ENCODE measurements at places on chromosomes 7 and 10.

DNA sequence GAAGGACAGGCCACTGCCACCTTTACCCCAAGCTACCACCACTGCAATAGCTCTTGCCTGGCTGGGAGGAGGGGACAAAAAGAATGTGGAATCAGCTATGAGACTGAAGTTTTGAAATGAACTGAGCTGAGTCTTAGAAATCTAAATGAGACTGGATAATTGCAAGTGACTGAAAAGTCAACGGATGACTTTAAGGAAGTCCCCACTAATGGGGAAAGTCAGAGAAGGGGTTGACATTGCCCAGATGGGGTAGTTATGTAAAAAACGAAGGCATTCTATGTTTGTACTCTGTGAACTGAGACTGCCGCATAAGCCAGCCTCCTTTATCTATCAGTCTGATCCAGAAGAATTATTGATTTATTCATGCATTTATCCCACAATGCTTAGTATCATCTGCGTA, 67.2 kb downstream of the RBM20 start:
- DNase-seq: no peak

- DNase-seq: no peak
Measured at GRCh38 chr10:127092916-127093315, 103.5 kb downstream of the INSYN2A start.

DNA sequence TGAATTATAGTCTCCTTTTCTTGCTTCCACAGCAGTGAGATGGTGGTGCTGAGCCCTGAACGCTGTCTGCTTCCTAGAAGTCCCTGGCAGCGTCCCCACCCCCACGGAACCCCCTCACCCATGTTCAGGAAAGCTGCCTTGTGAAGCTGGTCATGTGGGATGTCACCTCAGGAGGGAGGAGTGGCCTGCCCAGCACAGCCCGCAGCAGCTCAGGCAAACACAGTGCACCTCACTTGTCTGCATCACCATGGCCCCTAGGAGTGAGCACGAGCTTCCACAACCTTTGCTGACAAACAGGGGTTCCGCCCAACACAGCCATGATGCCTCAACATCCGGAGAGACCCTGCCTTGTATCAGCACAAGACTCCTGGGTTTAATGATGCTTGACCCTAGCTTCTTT, 508.9 kb downstream of the RPS24 start:
- no peak for DNase-seq

- DNase-seq: no peak
Measured at GRCh38 chr10:126170776-126171175, 217.5 kb downstream of the ADAM12 start.

DNA sequence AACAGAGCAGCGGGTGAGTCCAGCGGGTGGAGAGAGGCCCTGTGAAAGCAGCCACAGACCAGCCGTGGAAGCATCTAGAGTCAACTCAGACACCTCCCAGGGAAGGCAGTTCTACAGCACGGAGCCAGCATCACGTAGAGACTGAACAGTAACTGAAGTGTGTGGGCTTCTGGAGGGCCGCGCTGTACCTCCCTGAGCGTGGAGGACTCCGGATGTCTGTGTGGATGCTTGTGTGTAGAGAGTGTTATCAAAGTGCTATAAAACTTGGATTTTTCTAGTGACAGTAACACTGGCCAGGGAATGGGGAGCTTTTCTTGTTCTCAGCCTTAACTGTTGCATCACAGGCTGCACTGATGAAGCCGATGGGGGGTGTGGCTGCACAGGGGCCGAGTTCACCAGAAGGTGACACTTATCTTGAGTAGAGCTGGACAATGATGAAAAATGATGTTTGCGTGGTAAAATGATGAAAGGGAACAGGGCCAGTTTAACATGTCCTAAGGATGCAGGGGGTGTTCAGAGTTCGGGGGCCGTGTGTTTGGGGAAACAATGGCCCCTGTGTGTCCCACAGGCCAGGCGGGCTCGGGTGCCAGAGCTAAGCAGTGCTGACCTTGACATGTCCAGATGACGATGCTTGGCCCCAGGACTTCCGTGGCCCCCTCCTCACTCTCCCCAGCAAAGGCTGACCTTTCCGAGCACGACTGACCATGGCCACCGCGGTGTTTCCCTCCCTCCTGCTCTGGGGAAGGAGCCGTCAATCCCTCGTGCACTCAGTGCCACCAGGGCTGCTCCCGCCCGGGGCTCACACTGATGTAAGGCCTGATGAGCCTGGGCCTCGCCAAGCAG, 21.9 kb downstream of the MNX1 start:
- DNase-seq: no peak

DNA sequence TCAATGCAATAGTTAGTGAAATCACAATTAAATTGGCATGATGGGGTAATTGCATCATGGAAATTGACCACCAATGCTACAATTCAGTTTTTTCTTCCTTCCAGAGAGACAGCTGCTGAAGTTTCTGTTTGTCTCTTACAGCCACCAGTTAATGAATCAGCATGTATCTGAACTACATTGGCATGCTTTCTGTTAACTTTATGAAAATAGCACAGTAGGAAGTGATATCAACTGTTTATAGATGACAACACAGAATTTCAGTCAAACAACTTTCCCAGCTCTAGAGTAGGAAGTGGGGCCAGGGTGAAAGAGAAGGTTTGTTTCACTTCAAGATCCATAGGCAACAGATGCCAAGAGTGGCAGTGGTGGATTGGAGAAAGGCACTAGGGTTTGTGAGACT, 339.6 kb upstream of the VWC2 start:
- DNase-seq: no peak

GRCh38 chr7:78970440-78970916, 483.0 kb downstream of the MAGI2 start:
- DNase-seq: no peak

DNA sequence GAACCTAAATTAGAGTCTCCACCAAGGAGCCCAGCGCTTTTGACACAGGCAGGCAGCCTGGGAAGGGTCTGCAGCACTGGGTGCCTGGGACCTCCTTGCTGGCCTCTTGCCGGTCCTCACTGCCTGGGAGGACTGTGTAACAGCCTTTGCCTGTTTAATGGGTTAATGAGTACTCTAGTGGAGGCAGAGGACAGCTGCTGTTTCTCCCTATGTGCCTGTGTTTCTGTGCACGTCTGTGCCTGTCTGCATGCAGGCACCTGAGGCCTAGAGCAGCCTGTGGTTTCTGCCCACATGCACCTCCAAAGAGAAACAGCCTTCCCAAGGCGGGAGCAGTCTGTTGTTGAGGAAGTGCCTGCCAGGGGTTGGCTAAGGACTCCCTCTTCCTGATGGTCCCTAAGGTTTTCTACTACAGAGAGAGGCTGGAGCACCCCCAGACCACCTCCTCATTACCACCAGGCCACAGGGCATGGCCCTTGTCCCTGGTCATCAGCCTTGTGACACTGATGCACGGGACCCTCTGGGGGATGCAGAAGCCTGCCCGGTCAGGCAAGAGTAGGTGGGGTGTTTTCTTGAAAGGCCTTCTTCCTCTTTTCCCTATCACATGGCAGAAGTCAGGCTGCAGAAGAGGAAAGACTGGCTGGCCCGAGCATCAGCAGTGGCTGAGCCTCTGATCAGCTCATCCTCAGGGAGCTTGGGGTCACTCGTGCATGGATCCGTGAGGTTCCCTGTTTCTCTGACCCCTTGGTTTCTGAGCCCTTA, 14.2 kb downstream of the SLC29A3 start:
- no peak for DNase-seq

DNA sequence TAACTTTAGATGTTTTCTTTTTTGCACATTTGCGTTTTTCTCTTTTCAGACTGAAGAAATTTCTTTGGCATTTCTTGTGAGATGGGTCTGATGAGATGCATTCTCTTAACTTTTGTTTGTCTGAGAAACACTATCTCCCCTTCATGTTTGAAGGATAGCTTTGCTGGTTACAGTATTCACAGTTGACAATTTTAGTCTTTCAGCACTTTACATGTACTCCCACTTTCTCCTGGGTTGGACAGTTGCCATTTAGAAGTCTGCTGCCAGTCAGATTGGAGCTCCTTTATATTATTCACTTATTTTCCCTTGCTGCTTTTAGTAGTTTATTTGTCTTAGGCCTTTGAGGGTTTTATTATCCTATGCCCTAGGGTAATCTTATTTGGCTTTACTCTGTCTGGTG, 67.3 kb upstream of the VOPP1 start:
- no peak for DNase-seq

GRCh38 chr7:119232091-119232490, 1007.6 kb downstream of the ANKRD7 start:
- DNase-seq: no peak

DNA sequence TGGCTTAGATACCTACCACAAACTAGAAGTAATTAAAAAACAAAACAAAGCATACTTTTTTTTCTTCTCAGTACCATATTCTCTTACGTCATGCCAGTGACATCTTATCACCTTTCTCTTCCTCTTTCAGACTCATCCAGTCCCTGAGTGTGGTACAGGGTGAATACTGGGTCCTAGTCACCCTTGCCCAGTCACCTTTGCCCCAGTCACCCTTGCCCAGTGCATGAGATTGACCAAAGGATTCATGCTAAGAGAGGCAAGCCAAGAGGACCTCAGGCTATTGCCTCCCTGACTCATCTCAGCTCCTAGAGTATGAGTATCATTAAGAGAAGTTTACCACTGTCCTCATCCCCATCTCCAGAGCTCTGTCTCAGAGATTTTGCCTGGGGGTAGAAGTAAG, 10.0 kb upstream of the TSPAN12 start:
- no peak for DNase-seq

- no peak for DNase-seq
Measured at GRCh38 chr7:124413029-124413428, 352.6 kb downstream of the GPR37 start.

DNA sequence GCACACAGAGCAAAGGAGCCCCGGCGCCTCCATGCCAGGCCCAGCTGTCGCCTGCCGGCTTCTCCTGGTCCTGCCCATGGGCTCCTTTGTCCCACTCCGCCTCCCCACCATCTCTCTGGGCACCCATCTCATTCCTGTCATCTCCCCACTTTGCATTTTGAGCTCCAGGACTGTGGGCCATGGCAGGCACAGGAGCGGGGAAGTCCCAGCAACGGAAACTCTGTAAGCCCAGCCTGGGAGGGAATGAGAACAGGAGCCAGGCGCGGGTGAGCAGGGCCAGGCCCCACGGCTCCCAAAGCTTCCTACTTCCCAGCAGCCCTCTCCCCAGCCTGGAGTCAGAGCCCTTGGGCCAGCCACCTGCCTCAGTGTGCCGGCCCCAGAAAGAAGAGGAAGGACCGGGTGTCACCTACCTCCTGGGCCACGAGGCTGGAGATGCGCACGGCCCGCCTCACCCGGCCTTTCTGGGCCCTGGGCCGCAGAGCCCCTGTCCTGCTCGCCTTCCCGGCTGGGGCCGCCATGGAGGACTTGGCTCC, 23.1 kb downstream of the KCNH2 start:
- no peak for DNase-seq

DNA sequence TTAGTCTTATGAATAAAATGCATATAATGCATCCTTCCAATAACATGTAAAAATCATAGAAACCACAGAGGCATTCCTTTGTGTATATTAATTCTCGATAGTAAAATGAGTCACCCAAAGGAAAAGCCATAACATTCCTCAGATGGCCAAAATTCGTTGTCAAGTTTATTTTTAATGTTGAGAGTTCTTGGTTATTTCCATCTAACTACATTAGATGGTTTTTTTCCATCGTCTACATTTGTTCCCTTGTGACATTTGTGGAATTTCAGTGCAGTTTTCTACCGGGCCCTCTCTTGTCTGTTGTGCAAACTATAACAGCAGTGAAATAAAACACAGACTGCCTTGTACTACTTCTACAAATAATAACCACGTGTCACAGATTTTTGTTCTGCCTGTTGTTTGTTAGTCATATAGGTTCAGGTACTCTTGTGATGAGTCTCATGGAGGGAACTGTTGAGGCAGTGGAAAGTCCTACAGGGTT, 54.7 kb upstream of the CCAR1 start:
- DNase-seq: no peak

- DNase-seq: no peak
Measured at GRCh38 chr10:121926671-121927317, 1.0 kb downstream of the ATE1 start.

GRCh38 chr7:144500225-144500624, 96.7 kb upstream of the NOBOX start:
- DNase-seq: no peak

- DNase-seq: no peak
Measured at GRCh38 chr7:47611045-47611511, 29.2 kb upstream of the TNS3 start.

Measured in T-helper 1 cell (primary cell).